ENCODE measurements at places on chromosomes 7 and 10.

DNA sequence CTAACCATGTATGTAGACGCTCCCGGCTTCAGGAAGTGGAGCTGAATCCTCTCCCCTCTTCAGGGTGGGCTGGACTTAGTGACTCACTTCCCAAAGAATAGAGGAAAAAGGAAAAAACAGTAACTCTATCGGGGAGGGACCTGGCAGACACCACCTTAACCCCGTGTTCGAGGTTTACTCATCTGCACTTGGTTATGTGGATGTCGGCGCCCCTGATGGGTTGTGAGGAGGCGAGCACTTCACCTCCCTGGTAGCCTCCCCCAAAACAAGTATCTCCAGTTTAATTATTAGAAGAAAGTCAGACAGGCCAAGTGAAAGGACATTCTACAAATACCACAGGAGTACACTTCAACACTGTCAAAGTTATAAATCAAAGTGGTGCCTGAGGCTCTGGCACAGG is 559.7 kb downstream of the TCERG1L start:
- no peak for DNase-seq

GRCh38 chr10:71426058-71426605 is 29.4 kb downstream of the CDH23 start:
- DNase-seq: no peak

- DNase-seq: peak; percentile 82
Observed at GRCh38 chr7:155296788-155297516, 726 bp upstream of the INSIG1 start.

DNA sequence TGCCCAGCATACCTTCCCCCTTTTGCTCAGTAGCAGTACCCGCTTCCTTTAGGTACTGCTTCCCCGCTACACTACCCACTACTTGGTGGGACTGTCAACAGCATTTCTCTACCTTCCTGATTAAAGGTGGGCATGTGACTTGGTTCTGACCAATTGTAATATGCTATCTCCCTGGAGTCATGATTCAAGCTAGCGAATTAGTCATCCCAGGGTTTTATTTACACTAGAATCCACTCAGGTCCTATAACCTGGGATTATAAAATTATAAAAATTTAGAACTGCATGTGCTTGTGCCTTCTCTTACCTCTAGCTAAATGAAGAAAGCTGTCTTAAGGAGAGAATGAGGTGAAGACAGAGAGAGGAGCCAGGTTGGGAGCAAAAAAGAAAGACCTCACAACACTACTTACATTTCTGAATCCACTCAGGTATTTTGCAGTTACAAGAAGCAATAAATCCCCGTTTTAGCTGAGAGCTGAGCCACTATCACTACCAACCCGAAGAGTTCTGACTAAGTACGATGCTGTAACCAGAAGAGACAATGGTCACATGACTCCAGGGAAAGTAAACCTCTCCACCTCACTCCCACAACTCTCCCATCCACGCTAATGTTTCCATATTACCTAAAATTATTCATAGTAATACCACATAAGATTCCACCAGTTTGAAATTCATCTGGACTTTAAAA is 9.7 kb downstream of the GBX1 start:
- DNase-seq: no peak

GRCh38 chr7:92840316-92840715 is 3.9 kb upstream of the CDK6 start:
- DNase-seq: no peak

DNA sequence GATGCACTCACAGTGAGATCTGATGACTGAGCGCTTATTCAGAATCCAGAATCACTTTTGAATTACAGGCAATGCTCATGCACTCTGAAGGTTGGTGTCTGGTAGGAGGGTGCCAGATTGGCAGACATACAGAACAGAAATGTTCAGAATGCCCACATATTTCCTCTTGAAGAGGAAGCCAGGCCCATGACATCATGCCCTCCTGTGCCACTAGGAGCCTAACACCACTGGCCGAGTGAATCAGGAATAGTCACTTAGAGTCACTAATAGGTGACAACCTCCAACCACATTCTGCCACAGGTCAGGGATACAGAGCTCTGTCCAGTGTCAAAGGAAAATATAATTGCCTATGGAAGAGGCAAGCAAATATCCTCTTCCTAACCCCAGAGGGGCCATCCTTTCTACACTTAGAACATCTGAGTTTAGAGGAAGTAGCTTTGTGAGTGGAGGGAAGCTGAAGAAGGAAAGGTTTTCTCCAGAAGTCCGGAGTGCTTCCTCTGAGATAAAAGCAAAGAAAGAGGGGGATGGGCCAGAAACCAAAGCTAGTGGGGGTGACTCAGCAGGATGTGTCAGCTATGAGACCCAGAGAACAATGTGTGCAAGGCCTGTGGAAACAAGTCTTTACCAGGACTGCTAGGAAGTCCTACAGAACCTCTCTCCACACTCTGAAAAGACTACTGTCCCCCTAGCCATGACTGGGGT is 838.8 kb downstream of the GRID1 start:
- no peak for DNase-seq

DNA sequence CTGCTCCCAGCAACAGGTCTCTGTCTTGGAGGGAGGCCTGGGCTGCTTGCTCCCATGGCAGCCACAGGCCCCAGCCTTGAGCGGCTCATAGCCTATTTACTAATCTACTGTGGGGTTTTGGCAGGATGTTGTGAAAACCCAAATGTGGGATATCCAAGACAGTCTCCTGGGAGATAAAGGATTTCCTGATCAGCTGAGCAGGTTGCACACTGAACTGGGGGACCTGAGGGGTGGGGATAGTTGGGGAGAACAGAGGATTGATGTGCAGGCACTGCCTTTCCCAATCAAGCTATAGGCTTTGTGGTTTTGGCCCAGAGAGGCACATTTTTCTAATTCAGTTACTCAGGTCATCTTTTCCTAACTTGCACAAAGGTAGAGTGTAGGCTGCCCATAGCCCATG is 92.6 kb downstream of the SH2D4B start:
- no peak for DNase-seq

DNA sequence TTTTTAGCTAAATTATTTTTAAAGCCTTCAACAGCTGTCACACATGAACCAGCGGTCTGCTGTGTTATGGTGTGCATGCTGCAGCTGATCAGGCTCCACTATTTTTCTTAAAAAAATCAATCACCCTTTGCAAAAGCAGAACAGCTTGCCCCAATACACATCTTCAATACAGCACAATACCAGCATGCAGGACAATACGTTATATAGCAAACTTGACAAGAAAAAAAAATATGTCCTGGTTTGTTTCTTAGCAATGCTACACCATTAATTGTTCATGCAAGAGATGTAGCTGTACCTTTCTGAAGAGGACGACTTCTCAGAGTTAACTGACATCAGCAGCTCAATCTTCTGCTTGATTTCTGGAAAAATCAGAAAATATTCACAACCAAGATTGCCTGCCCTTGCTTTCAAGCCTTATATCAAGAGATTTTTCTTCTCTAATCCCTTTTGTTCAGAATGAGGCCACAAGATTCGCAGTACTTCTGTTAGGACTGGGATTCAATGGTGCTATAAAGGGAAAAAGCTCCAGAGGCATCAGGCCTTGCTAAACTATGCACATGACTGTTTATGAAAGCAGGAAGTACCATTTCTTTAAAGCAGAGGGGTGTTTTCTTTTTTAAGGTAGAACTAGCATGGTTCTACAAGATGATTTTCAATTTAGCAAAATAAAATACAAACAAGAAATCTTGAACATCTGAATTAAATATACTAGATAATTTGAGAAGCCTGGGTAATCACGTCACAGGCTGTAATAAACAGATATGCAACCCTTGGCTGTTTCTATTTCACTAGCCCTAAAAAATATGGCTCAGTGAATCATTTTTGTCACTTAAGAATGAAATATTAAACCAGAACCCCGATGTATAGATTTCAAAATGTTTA is 120.0 kb downstream of the SRPK2 start:
- DNase-seq: no peak

GRCh38 chr7:50473531-50473930 is 23.4 kb upstream of the FIGNL1 start:
- DNase-seq: no peak

GRCh38 chr10:80603516-80603915 is 65.8 kb downstream of the SH2D4B start:
- DNase-seq: no peak

- no peak for DNase-seq
Observed at GRCh38 chr10:54501929-54502328, 299.1 kb downstream of the PCDH15 start.

DNA sequence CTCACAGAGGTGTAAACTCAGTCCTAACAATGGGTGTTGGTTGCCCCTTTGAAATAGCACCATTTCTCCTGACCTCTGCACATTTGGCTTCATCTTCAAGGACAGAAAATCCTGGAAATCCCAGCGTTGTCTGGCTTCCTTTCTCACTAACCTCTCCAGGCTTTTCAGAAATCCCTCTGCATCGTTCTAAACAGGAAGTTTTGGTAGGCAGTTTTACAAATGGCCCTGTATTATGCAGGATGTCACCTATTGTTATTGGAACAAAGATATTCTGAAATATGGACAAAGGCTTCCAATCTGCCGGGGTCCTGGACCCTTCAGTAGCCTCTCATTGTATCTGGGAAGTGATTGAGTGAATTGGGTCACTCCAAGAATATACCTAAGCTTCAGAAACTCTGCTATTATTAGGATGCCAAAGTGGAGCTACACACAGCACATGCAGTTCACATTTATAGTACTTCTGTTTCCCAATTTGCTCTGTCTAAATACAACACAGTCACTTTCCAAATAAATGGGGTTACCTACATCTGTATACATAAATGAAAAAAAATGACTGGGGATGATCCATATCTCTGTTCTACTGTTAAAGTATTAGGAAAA is 134.8 kb upstream of the KLF6 start:
- DNase-seq: no peak

DNA sequence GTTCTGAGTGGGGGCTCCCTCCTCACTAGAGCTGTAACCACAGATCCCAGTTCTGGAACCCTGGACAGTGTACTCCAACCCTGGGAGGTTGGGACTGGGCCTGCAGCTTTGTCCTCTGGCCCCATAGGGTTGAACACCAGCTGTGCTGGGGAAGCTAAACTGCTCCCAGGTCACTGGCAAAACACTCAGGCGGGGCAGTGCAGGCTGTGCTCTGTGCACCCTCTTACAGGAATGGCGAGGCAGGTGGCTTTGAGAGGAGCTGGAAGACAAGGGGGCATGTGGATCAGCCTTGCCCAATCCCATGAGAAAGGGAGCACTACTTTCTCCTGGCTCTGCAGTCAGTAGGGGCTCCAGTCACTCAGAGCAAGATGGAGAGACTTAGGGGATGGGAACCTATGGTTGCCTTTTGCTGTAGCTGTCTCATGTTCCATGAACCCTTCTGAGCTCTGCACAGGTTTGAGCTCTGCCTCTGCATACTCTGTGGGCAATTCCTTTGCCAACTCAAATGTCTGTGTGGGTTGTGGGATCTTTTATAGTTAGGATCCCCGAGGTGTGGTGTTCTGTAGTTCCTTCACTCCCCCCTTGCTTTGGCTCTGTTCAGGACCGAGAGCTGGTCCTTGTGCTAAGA is 90.7 kb downstream of the SLC25A40 start:
- no peak for DNase-seq

- no peak for DNase-seq
Observed at GRCh38 chr7:102895602-102896001, 17.2 kb upstream of the LRRC17 start.

- no peak for DNase-seq
Observed at GRCh38 chr7:568031-568951, 48.6 kb upstream of the PDGFA start.

- DNase-seq: no peak
Observed at GRCh38 chr7:116957874-116958273, 4.6 kb downstream of the ST7 start.

- no peak for DNase-seq
Observed at GRCh38 chr7:152115021-152115718, 89.7 kb downstream of the GALNT11 start.

DNA sequence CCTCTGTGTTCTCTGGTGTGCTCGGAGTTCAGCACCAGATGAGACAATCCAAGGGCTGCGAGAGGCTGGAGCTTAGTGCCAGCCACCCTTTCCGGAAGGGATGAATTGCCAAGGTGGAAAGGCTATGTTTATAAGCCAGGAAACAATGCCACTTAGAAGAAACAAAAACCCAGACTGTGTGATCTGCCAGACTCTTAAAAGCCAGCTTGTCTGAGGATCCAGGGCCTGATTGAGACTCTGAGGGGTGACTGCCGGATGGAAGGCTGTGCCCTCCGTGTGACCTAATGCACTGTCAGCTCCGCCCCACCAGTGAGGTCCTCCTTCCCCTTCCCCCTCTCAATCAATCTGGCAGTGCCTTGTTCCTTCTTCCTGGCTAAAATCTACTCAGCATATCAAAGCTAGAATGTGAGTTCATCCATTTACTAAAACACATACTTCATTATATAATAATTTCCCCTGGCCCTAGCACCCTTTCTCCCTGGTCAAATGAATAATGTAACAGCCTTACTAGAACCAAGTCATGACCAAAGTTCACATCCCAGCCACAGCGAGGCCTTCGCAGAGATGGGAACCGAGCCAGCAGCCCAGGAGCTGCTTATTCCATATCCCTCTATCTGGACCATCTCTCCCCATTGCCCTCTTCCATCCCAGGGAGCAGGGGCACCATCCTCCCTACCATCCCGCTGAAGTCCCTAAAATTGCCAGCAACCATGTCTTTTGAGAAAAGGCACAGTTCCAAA is 25.5 kb downstream of the FAM107B start:
- no peak for DNase-seq

GRCh38 chr10:30821994-30822692 is 192.6 kb upstream of the LYZL2 start:
- no peak for DNase-seq

GRCh38 chr7:159098424-159098786 is 46.3 kb downstream of the VIPR2 start:
- DNase-seq: no peak

DNA sequence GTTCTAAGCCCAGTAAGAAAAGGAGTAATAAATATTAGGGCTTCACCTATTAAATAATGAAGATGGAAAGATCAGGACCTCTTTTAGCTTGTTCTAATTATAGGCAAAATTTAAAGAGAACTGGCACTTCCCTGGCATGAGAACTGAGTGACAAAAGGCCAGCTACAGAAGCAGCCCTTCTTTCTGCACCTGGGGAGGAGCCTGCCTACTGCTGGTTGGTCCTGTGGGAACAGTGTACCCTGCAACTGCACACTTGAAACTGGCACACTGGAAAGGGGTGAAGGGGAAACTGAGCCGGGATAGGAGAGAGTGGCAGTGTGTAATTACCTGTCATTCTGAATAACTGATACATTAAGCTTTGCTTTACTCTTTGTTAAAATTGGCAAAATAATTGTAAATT is 80.4 kb downstream of the SHH start:
- DNase-seq: no peak

DNA sequence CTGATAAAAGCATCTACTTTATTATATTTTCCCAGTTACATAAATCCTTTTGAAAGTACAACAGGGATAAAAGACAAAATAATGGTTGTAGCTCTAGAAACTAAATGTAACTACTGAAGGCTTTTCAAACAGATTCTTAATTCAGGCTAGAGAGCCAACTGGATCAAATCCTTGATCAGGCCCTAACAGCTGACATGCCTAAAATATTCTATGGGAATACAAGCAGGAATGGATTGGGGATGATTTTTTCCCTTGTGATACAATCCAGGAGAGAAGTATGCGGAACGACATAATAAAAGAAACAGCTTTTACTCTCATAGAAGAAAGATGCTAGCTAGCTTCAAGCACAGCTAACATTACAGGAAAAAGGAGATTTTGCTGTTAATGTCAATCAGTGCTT is 49.0 kb downstream of the NT5C2 start:
- no peak for DNase-seq

GRCh38 chr10:70674560-70675495 is 2.5 kb downstream of the ADAMTS14 start:
- no peak for DNase-seq
